Thoracic aorta (tissue), 2 donors: ENCODE measurements at places on chromosomes 2 and 18.
A peak's percentile ranks its signal among the peaks of the same experiment; 100 is the strongest.

DNA sequence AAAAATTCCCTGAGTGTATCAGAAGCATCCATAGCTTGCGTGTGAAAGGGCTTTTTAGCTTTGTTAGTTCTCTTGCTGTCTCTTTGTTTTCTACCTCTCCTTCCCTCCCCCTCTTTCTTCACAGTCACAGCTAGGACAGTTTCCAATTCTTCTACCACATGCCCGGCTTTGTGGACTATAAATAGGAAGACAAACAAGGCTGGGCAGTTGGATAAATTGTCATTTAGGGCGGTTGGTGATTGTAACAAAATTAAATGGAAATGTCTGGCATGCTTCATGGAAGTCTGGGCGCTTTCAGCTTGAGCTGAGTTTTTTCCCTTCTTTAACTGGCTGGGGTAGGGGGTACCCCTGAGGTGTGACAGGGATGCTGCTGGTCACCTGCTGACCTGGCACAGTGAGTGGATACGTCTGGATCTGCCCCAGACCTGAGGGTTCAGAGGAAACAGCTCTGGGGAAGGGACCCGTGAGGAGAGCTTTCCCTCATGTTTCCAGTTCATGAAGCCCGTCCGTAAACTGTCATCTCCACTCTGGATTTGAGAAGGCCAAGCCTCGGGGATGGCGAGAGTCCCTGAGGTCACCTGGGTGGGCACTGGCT, 29.0 kb upstream of the GIGYF2 start:
- H3K4me1 ChIP-seq, result peaks cover 8% of the 10 kb centered on the region
- peaks cover 23% of the 10 kb centered on the region for H3K36me3 ChIP-seq
- H3K4me3 ChIP-seq, result peak overlapping the region; percentile 49
- H3K27me3 ChIP-seq, result no peaks in the 10 kb centered on the region
- DNase-seq, result no peak

DNA sequence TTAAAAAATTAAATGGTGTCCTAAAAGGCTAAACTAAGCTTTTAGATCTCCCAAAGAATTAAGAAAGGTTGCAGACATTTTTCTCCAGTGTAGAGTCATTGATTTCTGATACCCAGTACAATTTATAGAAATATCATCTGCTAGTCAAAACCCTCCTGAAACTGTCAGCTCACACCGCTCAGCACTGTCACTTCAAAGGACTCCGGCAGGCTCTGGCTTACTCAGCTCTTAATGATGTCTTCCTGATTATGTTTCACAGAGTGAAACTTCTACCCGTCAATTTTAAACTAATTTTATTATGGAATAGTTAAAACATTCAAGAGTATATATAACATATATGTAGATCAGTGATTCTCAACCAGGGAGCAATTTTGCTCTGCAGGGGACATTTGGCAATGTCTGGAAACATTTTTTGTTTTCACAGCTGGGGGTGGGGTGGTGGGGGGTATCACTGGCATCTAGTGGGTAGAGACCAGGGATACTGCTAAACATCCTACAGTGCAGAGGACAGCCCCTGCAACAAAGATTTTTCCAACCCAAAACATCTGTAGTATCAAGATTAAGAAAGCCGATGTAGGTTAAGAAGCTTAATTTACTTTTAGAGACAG, 31.6 kb downstream of the CDK15 start:
- no peaks in the 10 kb centered on the region for H3K27me3 ChIP-seq
- no peak overlapping the region for H3K27ac ChIP-seq
- H3K36me3 ChIP-seq, result no peaks in the 10 kb centered on the region
- no peaks in the 10 kb centered on the region for H3K4me1 ChIP-seq

- H3K4me1 ChIP-seq, result no peaks in the 10 kb centered on the region
- H3K4me3 ChIP-seq, result no peak overlapping the region
- H3K36me3 ChIP-seq, result peaks cover 2% of the 10 kb centered on the region
- no peak for DNase-seq
Measured at GRCh38 chr2:15369129-15369528, 192.0 kb downstream of the NBAS start.

DNA sequence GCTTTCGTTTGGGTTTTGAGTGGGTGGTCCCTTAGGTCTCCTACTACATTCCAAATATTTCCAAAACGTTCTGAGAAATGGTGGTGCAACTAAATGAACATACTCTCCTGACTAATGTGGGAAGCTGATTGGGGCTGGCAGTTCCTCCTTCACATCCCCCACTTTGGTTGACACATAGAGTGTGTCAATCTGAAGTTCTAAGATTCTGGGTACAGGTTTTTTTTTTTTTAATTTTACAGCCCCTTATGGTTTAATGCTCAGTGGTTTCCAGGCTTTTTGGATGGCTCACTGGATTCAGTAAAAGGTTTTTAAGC, 58.4 kb upstream of the ITGB6 start:
- no peaks in the 10 kb centered on the region for H3K27me3 ChIP-seq
- no peak overlapping the region for H3K4me3 ChIP-seq
- H3K27ac ChIP-seq, result no peak overlapping the region
- peaks cover 14% of the 10 kb centered on the region for H3K4me1 ChIP-seq
- DNase-seq, result no peak

DNA sequence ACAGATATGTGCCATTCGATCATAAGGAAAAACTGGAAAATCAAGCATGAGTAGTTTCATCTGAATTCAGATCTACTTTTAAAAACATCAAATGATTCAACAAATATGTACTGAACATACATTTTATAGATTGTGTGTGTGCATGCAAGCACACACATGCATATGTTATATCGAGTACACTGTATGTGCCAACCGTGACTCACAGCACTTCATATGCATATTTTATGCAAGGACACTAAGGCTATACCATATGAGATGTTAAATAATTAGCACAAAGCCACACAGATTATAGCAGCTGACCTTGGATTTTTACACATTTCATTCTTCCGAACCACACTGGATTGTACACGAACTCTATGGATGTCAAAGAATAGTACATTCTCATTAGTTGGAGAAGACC, 161.2 kb downstream of the DNAH7 start:
- no peak overlapping the region for H3K4me3 ChIP-seq
- no peaks in the 10 kb centered on the region for H3K27me3 ChIP-seq
- no peak overlapping the region for H3K27ac ChIP-seq
- H3K36me3 ChIP-seq, result no peaks in the 10 kb centered on the region
- no peaks in the 10 kb centered on the region for H3K4me1 ChIP-seq

DNA sequence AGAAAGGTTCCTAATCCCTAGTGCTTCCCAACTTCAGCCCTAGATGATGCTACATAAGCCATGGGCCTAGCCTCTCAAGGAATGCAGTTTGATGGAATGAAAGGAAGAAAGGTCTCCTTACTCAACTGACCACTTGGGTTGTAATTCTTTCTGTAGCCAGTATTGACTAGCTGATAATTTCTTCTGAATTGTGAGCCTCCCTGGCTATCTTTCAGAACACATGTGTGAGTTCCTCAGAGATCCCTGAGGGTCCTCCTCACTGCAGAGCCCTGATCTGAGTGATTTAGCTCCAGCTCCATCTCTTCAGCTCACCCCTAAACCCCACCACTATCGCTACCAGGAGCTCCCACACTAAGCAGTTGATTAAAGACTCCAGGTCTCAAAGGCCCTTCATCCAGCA, 31.5 kb downstream of the CFAP210 start:
- H3K4me1 ChIP-seq, result no peaks in the 10 kb centered on the region
- H3K36me3 ChIP-seq, result no peaks in the 10 kb centered on the region
- H3K27ac ChIP-seq, result no peak overlapping the region
- H3K4me3 ChIP-seq, result no peak overlapping the region
- H3K27me3 ChIP-seq, result no peaks in the 10 kb centered on the region

GRCh38 chr2:209534228-209534627, 110.4 kb downstream of the MAP2 start:
- no peak for DNase-seq
- H3K4me3 ChIP-seq, result no peak overlapping the region
- H3K27ac ChIP-seq, result no peak overlapping the region
- H3K36me3 ChIP-seq, result no peaks in the 10 kb centered on the region

DNA sequence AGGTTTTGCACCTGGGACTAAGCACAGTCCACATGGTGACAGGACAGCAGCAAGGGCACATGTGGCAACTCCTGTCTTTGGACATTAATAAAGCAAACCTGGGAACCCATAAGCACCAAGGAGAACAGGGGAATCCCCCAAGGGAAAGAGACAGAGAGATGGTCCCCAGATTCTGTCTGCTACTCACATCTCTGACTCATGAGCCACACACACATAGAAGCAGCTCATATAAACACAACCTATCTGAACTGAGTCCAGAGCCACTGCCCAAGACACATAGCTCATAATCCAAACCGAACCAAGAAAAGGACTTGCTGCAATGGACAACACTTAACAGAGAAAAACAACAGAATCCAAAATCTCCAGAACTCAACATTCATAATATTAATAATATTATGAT, 82.5 kb downstream of the OSBPL1A start:
- H3K27ac ChIP-seq, result no peak overlapping the region
- H3K4me3 ChIP-seq, result no peak overlapping the region
- no peak for DNase-seq
- H3K27me3 ChIP-seq, result no peaks in the 10 kb centered on the region

GRCh38 chr2:18436503-18437005, 123.9 kb downstream of the RDH14 start:
- no peaks in the 10 kb centered on the region for H3K36me3 ChIP-seq
- peaks cover 42% of the 10 kb centered on the region for H3K4me1 ChIP-seq
- H3K4me3 ChIP-seq, result no peak overlapping the region
- DNase-seq, result no peak

GRCh38 chr2:73728711-73729110, 8.4 kb downstream of the TPRKB start:
- H3K27me3 ChIP-seq, result no peaks in the 10 kb centered on the region
- H3K4me3 ChIP-seq, result no peak overlapping the region
- H3K4me1 ChIP-seq, result no peaks in the 10 kb centered on the region

GRCh38 chr2:39902103-39902502, 123.0 kb upstream of the THUMPD2 start:
- no peak overlapping the region for H3K4me3 ChIP-seq
- no peaks in the 10 kb centered on the region for H3K4me1 ChIP-seq
- H3K27ac ChIP-seq, result no peak overlapping the region
- DNase-seq, result no peak

DNA sequence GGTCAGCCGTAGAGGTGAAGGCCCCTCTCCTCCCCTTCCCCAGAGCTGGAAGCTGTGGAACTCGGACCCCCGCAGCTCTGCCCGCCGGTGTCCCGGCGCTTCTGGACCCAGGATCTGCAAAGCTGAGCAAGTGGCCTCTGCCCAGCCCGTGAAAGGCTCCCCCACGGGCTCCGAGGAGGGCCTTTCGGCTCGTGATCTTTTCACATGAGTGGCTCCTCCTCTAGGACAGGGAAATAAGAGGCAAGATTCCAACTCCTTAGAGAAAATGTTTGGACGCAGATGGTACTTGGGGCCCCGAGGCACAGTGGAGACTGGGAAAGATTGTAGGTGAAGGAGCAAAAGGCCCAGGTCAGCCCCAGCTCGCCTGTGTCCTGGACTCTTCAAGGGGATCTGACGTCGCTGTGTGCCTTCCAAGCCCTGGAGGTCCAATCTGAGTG, 48.2 kb upstream of the SP3 start:
- H3K4me3 ChIP-seq, result peak overlapping the region; percentile 82
- DNase-seq, result no peak
- peak overlapping the region; percentile 97 for H3K27ac ChIP-seq
- no peaks in the 10 kb centered on the region for H3K36me3 ChIP-seq
- H3K4me1 ChIP-seq, result peaks cover 31% of the 10 kb centered on the region

DNA sequence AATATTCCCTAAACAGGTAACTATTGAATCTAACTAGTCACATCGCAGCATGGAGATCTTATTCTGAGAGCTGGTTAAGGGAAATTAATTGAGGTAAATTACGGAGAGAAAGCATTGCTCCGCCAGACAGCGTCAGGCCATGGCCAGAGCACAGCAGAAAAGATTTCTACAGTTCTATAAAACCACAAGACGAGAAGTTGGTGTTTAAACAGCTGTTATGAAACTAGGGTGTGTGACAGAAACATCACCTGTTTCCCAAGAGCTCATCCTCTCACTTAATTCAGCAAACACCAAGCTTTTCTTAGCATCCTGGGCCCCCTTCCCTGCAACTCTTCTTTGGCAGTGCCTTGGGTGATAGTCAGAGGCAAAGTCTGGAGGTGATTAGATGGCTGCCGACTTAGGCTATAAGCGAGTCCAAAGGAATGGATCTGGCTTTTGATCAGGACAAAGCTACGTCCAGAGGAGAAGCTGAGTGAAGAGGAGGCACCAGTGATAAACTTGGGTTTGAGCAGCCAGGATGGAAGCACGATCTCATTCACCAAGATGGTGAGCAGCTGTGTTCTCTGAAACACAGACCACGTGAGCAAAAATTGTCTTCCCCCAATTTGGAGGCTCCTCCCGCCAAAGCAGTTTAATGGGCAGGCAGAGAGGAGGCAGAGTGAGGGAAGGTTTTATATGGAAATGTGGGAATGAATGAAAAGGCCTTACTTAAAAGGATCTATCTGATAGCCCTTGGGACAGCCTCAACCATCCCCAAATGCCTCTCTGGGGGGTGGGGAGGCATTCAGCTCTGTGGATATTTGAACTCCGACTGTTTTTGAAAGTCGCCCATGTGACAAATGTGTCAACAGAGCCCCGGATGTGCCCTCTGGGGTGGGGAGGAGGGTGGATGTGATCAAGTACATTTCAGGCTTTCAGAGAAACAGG, 57.8 kb downstream of the PKDCC start:
- peaks cover 22% of the 10 kb centered on the region for H3K4me1 ChIP-seq
- no peaks in the 10 kb centered on the region for H3K36me3 ChIP-seq
- no peak for DNase-seq
- H3K4me3 ChIP-seq, result peak overlapping the region; percentile 3

DNA sequence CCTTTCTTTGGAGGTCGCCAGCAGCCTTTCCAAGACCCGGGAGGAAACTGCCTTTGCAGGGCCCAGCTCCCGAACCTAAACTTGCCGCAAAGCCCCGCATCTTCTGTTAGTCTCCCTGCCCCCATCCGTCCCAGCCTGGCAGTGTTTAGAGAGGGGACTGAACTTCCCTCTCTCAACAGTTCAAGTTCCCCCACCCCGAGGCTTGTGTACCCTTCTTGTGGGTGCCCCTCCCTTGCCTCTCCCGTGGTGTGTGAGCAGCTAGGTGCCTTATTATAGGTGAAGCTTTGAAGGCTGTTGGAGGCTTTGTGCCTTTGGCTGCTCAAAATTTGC, 1.4 kb downstream of the LBH start:
- H3K27me3 ChIP-seq, result no peaks in the 10 kb centered on the region
- H3K4me3 ChIP-seq, result peak overlapping the region; percentile 99
- no peak for DNase-seq
- no peaks in the 10 kb centered on the region for H3K36me3 ChIP-seq
- H3K27ac ChIP-seq, result peak overlapping the region; percentile 92

DNA sequence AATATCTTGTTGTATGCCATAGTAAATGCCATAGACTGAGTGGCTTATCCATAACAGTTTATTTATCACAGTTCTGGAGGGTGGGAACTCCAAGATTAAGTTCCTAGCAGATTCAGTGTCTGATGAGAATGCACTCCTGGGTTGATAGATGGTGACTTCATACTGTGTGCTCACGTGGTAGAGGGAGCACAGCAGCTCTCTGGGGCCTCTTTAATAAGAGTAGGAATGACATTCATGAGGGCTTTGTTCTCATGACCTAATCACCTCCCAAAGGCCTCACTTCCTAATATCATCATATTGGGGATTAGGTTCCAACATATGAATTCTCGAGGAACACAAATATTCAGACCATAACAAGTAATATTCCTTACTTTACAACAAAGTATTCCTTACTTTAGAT, 98.1 kb upstream of the SH3BP4 start:
- no peak overlapping the region for H3K4me3 ChIP-seq
- DNase-seq, result no peak
- no peak overlapping the region for H3K27ac ChIP-seq
